Breast epithelium (tissue), 4 donors: ENCODE measurements at places on chromosomes 6 and 20. TPM values are rescaled to one million over a fixed set of nuclear protein-coding genes. Genes with fewer than 3 reads are reported as not detected.
A peak's percentile ranks its signal among the peaks of the same experiment; 100 is the strongest.

GRCh38 chr6:12313306-12313991 lies 23.3 kb downstream of the EDN1 start:
- no peaks in the 10 kb centered on the region for H3K36me3 ChIP-seq
- DNase-seq: no peak
- H3K27me3 ChIP-seq: no peaks in the 10 kb centered on the region
- no peaks in the 10 kb centered on the region for H3K4me1 ChIP-seq
- peak overlapping the region; percentile 80 for H3K27ac ChIP-seq

- H3K27ac ChIP-seq: no peak overlapping the region
- H3K36me3 ChIP-seq: no peaks in the 10 kb centered on the region
- no peak overlapping the region for H3K4me3 ChIP-seq
- H3K4me1 ChIP-seq: no peaks in the 10 kb centered on the region
- H3K27me3 ChIP-seq: no peaks in the 10 kb centered on the region
Observed at GRCh38 chr6:129099696-129100095, 216.8 kb downstream of the LAMA2 start.

OTOR gene
- not detected for total RNA-seq

PMEPA1 gene
- total RNA-seq: 9.2 TPM
